ENCODE measurements at places on chromosomes 11 and 22.
A peak's percentile ranks its signal among the peaks of the same experiment; 100 is the strongest.

GRCh38 chr11:68685656-68686380 lies 1.5 kb downstream of the GAL start:
- no peak for DNase-seq

- no peak for DNase-seq
Observed at GRCh38 chr11:79081471-79082031, 359.3 kb downstream of the TENM4 start.

DNA sequence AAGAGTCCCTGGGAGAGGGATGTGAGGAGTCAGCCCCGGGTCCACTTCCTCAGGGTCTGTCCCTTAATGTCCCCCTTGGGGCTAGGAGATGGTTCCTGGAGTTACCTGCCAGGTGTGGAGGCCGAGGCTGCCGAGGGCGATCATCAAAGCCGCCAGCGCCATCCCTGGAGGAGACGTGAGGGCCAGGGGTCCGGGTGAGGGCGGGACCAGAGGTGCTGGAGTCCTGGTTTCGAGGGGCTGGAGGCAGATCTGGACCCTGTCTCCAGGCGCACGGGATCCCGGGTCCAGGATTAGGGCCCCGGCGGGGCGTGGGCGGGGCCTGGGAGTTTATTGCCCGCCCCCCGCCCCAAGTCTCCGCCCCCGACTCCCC lies at the start of gene ART5:
ART5 (minus strand) TSS at position 292 of the 370 bp plus-strand sequence; CDS start at position 162, 130 bp downstream.
- no peak for DNase-seq

GRCh38 chr11:70306586-70307033 lies 36.1 kb downstream of the PPFIA1 start:
- no peak for DNase-seq

DNA sequence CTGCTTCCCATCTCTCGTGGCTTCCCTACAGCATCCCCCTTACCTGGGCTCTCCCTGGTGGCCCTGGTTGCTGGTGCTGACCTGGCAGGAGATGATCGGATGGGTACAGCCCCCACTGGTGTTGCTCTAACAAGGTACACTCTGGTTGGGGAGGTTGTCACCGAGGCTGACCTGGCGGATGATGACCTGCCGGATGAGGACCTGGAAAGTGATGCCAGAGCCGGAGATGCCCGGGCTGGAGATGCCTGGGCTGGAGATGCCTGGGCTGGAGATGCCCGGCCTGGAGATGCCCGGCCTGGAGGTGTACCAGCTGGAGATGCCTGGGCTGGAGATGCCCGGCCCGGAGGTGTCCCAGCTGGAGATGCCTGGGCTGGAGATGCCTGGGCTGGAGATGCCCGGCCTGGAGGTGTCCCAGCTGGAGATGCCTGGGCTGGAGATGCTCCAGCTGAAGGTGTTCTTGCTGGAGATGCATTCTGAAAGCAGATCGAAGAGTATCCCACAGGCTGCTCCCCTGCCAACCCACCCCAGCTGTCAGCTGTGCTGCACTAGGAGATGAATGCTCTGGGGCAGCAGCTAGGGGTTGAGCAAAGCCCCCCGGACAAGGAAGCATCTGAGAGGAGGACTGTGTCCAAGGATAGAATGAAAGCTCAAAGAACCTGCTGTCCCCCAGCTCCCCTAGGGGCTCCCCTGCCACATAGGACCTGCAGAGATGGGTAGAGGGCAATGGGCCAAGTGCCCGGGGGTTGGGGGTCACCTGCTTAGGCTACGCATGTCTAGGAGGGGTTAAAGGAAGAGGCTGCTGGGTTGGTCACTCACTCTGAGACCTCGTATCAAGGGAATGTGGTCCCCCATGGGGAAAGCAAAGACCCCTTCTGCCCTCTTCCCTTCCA lies 10.6 kb downstream of the TMPRSS13 start:
- DNase-seq, result peak; percentile 33

Data from right lobe of liver (tissue), 6 donors.